Hepatic stellate cell (primary cell): ENCODE measurements at places on chromosomes 11 and 22.
A peak's percentile ranks its signal among the peaks of the same experiment; 100 is the strongest.

DNA sequence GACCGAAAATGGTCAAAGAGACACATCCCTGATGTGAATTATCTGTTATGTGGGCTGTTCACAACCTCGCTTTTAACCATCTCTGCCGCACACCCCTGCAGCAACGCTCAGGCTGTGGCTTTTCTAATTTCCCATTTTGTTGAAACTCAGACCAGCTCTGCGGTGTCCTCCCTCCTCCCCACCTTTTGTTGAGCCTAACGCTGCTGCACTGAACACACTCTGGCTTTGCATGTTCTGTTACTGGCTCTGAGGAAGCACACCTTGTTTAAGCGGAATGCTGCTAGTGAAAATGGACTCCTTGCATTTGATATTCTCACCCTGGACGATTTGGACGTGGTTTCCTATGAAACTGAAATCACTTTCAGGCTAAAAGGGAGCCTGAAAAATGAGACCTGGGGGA lies 198.5 kb upstream of the MTNR1B start:
- no peak for DNase-seq

GRCh38 chr11:5521540-5521939 lies 5.0 kb upstream of the UBQLNL start:
- DNase-seq = no peak

GRCh38 chr11:86548271-86548917 lies 124.0 kb downstream of the ME3 start:
- peak; percentile 49 for DNase-seq

DNA sequence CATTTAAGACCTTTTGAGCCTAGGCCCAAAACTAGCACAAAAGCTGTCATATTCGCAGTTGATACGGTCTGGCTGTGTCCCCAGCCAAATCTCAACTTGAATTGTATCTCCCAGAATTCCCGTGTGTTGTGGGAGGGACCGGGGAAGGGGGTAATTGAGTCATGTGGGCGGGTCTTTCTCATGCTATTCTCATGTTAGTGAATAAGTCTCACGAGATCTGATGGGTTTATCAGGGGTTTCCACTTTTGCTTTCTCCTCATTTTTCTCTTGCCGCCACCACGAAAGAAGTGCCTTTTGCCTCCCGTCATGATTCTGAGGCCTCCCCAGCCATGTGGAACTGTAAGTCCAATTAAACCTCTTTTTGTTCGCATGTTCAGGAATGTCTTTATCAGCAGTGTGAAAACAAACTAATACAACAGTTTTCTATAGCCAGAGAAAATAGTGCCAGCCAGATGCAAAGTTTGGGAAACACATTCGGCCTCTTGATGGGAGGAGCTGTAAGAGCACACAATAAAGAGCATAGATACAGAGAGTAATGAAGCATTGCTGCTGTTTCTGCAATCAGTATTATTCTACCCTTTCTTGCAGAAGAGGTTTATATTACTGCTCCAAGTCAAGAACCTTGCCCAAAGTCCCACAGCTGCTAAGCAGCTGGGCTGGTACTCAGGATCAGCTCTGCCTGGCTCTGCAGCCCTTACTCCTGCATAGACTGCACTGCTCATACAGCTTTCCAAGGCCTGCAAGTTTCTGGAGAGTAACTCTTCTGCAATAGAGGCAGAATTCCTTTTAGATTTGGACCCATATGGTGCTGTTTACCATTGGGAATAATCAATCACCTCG lies 2.0 kb upstream of the ZNF195 start:
- DNase-seq = no peak

- no peak for DNase-seq
Measured at GRCh38 chr11:105392556-105392955, 217.3 kb upstream of the GRIA4 start.

DNA sequence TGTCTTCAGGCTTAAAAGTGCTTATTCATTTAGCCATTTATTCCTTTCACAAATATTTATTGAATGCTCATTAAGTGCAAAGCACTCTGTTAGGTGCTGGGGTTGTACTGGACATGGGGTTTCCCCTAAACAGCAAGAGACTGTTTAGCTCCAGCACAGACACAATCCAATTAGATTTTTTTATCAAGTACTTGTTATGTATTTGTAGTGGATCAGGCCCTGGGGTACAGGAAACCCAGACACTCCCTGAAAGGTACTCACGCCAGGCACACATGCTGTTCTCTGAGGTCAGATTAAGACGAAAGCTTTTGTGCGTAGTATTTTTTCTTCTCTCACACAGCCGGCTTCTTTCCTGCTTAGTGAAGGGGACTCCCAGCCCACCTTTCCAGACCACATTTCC lies 218.1 kb upstream of the PLET1 start:
- no peak for DNase-seq

GRCh38 chr11:82907371-82907770 lies 5.8 kb downstream of the DDIAS start:
- no peak for DNase-seq

DNA sequence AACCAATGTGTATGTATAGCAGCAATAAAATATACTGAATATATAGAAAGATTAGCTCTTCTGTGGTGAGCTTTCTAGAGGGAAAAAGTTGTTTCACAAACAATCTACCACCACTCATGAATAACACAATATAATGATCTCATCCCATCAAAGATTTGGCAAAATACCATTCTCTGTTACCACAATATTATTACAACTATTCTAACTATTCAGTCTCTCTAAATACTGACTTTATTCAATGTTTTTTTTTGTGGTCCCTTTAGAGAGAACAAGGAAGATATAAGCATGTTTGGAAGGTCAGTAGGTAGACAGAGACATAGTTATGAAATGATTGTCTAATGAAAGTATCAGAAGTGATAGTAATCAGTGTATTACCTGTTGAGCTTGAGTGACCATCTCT lies 7.8 kb downstream of the CCDC90B start:
- peak; percentile 6 for DNase-seq

DNA sequence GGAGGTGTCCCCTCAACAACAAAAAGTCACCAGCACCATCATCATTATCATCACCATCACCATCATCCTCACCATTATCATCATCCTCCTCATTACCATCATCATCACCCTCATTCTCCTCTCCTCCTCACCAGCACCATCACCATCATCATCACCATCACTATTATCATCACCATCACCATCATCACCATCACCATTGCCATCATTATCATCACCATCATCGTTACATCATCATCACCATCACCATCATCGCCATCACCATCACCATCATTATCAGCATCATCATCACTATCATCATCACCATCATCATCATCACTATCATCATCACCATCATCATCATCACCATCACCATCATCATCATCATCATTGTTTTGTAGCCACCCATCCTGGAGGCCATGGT lies 212.6 kb downstream of the MN1 start:
- DNase-seq = no peak

DNA sequence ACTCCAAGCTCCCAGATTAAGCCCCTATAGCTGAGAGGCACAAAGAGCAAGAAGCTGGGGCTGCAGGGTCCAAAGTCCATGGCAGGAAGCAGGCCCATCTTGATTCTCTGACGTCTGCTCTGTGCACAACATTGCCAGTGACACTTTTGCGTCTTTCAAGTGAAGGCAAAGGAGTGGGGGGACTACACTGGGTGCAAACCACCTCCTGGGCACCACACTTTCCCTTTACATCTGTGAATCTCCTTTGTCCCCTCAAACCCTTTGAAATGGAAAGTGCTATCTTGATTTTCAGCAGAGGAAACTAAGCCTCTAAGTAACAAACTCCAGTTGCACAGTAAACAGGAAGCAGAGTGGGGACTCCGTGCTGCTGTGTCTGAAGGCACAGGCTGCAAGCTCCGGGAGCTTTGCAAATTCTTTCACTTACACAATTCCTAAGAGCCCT lies 428.0 kb downstream of the LARGE1 start:
- DNase-seq = no peak

DNA sequence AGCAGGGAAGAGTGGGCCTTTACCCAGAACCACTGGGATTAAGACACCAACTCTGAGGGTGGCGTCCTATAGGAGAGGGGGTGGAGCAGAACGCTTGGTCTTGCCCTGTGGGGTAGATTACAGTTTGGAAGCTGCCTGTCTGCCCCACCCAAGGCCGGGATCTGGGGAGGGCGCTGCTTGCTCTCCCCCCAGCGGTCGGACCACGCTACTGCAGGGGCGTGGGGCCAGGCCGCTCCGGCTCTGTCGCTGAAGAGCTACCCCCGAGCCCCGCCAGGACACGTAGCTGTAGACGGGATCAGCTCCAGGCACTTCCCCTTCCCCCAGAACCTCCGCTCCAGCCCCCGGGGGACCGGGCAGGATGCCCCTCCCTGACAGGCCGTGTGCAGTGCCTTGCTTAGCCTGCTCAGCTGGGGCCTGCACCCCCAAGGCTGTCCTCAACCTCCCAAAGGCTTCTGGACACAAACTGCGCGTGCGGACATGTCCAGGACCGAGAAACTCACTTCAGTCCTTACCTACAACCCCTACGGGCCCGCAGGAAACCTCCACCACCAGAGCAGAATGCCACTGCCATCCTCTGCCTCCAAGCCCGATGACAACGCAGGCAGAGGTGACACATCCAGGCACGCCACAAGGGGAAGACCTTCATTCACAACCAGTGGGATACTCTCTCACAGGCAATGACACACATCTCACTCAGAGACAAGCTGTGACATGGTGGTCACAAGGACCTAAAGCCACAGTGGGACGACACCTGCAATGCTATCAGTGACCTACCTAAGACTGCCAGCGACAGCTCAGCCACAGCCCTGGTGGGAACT lies 3.6 kb downstream of the AHNAK start:
- peak; percentile 84 for DNase-seq

- DNase-seq = no peak
Measured at GRCh38 chr11:1783725-1784529, 20.2 kb upstream of the CTSD start.

DNA sequence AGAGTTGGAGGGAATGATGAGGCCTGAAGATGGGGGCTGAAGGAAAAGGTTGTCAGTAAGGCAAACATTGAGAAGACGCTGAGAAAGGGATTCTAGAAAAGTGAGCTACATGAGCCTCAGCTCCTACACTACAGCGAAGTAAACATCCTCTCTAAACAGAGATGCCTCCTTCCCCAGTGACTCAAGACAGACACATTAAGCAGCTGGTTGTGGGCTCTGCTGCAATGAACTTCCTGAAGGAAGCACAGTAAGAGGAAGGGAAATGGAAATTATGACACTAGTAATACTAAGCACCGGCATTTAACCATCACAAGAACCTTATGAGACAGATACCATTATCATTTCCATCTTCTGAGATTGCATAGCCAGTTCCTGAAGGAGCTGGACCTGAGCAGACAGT lies 190.5 kb downstream of the C11orf87 start:
- DNase-seq = no peak

GRCh38 chr22:37161443-37161842 lies 11.7 kb upstream of the IL2RB start:
- peak; percentile 36 for DNase-seq

DNA sequence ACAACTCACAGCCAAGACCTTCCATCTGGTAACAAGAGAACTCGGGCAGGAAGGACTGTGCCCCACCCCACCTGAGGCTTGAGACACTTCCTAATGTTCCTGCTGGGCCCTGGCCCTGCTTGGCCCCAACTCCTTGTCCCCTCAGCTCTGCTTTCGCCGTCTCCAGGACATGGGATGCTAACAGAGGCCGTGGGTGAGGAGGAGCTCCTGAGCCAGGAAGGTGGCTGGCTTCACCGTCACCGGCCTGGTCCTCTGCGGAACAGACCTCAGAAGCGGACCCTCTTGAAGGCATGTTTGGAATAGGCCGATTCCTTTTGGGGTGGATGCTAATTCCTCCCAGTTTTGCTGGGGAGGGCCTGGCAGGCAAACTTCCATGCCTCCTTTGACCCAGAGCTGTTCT lies 154.3 kb downstream of the CACNA1I start:
- DNase-seq = no peak

DNA sequence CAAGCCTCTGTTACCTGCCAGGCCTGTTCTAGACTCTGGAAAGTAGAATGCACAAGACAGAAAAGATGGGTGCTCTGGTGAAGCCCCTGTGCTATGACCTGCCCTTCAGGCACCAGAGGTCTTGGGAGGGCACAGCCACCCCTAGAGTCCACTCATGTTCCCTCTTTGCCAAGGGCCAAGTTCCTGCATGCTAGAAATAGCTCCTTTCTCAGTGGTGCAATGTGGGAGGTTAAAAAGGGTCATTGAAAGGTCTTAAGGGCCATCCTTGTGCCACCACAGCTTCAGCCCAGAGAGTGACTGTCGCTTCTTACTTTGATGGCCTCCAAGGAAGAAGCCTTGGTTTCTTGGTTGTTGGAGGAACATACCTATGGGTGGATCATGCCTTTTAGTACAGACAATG lies 84.6 kb upstream of the PARVA start:
- DNase-seq = no peak

GRCh38 chr11:119789766-119790407 lies 60.9 kb upstream of the NECTIN1 start:
- no peak for DNase-seq

- no peak for DNase-seq
Measured at GRCh38 chr22:43331069-43331451, 12.1 kb downstream of the SCUBE1 start.

- DNase-seq = no peak
Measured at GRCh38 chr11:101996111-101996510, 51.1 kb upstream of the CFAP300 start.

DNA sequence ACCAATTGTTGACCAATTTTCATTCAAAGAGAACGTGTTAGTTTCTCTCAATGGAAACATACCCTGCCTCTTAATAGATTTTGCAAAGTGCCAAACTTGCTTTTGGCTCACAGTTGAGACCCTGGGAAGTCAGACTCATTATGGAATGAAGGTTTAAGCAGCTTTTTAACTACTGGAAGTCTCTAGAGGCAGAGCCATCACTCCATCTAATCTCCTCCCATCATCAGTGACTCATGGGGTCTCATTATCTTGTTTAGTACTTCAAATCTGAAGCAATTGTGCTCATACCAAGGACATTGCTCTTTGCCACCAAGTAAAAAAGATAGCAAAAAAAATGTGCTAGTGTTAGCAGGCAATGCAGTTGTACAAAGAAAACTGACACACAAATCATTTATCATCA lies 537.1 kb upstream of the LRRC4C start:
- no peak for DNase-seq

DNA sequence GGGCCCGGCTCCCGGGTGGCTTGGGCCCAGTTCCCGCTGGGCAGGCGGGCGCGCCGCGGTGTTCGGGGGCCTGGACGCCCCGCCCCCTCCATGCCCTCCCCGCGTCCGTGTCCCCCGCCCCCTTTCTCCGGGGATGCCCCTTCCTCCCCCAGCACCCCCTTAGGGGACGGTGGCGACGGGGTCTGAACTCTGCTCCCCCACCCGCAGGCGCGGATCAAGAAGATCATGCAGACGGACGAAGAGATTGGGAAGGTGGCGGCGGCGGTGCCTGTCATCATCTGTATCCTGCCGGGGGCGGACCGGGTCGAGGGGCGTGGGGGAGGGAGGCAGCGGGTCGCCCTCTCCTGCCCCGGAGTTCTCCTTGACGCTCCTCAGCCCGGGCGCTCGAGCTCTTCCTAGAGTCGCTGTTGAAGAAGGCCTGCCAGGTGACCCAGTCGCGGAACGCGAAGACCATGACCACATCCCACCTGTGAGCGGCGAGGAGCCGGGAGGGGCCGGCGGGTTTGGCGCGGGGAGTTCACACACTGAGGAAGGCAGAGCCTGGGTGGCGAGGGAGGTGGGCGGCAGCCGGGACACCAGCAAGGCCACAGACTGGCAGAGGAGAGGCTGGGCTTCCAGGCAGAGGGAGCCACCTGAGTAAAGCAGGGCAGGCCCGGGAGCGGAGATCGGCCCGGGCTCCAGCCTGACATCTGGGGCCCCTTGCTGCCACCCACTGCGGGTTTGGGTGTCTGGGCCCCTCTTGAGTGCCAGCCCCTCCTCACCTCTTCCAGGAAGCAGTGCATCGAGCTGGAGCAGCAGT lies 546 bp downstream of the DRAP1 start:
- no peak for DNase-seq
